Stimulated activated CD8-positive, alpha-beta memory T cell treated with anti-CD3 and anti-CD28 coated beads, Interleukin-4, amount 100 ng/mL, for 1 hour (primary cell): ENCODE measurements at places on chromosomes 2 and 18.

- no peak for DNase-seq
These were observed 87.3 kb downstream of the BABAM2 start for GRCh38 chr2:27977731-27978312.

- DNase-seq = no peak
These were observed 297.1 kb downstream of the AGPS start for GRCh38 chr2:177689623-177690022.

DNA sequence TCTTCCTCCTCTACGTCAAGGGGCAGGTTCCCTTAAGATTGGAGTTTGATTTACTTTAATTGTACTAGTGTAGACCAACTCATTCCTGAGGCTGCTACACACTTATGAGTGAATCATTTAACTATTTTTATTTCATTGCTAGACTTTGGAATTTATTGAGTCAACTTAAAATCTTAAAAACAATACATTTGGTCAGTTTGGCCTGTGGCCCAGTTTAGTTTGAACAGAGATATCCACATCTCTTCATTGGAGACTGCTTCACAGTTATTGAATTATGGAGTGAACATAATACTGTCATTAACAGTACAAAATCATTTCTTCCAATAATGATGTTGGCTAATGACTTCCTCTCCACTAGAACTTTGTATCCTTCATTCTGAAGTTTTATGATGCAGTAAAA lies 34.5 kb upstream of the STPG4 start:
- no peak for DNase-seq

- no peak for DNase-seq
These were observed 39.5 kb upstream of the NOTO start for GRCh38 chr2:73162856-73163391.

- DNase-seq = no peak
These were observed 83.8 kb downstream of the LONRF2 start for GRCh38 chr2:100238471-100238870.

GRCh38 chr2:158539176-158540005 lies 82.6 kb downstream of the PKP4 start:
- no peak for DNase-seq

DNA sequence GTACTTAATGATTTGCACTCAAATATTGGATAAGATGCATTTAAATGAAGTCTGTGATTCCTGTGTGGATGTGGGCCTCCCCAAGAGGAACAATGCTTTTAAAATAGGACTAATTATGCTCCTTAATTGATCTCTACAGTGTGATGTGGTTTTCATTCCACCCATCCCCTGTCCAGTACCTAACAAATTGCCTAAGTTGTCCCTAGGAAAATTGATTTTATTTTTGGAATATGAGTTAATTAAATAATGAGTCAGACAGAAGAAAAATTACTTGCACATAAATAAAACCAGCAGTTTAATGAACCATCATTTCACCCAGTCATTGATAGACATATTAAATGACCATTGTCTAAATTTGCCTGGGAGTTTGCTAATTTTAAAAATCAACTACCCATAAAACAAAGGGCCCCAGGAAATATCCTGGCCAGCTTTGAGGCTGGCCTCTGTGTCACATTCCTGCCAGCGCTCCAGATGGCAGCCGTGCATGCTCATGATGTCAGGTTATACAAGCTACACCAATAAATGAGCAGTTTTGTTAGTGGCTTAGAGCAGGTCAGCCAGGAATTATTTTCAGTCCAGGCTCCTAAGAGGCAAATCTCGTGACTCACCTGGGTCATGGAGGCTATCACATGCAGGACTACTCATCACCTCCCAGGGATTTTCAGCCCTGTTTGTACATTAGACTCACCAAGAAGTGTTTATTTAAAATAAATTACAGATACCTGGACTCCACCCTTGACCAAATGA lies 31.9 kb downstream of the ABHD3 start:
- DNase-seq = no peak

DNA sequence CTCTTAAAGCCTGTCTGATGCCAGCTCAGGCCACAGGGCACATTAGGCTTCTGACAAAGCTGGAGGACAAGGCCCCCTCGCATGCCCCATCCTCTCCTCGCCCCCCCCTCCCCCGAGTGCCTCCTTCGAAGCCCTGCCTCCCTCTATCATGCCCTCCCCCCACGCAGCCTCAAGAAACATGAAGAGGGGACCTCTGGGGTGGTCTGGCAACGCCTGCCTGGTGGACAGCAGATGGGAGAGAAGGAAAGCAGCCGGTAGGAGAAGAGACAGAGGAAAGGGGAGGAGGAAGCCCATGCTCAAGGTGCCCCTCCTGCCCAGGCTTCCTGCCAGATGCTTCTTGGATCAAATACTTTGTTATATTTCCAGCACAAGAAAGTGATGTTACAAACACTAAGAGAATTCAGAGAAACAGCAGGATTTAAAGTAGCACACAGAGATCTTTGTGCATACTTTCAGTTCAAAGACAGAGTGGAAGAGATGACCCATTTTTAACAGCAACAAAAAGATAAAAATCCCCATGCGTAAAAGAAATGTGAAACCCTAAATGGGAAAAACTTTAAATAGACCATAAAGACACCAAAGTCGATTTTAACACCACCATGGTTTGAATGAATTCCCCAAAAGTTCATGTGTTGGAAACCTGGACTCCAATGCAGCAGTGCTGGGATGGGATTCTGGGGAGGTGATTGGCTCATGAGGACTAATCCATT lies 19.0 kb downstream of the BOK start:
- no peak for DNase-seq

DNA sequence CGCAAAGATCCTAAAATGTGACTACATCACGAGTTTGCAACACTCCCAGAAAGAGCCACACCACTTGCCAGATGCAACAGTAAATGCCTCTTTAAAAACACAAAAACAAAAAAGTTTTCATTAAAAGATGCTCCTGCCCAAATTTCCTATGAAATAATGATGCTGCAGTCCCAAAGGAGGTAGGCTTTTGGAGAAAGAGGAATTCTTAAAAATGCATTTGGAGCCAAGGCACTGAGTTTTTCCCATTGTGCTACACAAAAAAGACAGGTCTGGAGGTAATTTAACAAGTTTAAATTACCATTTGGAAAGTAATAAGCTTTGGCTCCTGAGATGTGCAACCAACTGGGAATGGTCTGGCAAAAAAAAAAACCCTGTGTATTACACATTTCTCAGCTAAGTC lies 145.0 kb downstream of the PID1 start:
- no peak for DNase-seq

GRCh38 chr2:44285174-44285573 lies 9.9 kb downstream of the SLC3A1 start:
- DNase-seq = no peak

- no peak for DNase-seq
These were observed 179.0 kb downstream of the BARD1 start for GRCh38 chr2:214630402-214631045.

DNA sequence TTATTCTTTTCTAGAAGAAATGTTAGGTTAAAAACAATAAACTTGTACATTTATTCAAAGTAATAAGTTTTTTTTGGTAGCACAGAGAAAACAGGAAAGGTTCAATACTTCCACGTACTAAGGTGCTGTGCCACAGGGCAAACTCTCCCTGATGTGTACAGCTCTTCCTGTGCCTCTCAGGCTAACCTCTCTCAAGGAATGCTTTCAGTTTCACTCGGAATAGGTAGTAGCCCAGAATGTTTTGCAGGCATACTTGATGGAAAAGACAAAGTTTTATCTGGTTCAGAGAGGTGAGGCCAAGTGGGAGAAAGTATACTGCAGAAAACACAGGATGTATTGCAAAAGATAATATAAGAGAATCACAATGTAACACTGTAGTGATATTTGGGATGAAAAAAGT lies 171.0 kb upstream of the ZFP36L2 start:
- DNase-seq = no peak

GRCh38 chr18:45505497-45506206 lies 109.6 kb upstream of the SLC14A2 start:
- no peak for DNase-seq

DNA sequence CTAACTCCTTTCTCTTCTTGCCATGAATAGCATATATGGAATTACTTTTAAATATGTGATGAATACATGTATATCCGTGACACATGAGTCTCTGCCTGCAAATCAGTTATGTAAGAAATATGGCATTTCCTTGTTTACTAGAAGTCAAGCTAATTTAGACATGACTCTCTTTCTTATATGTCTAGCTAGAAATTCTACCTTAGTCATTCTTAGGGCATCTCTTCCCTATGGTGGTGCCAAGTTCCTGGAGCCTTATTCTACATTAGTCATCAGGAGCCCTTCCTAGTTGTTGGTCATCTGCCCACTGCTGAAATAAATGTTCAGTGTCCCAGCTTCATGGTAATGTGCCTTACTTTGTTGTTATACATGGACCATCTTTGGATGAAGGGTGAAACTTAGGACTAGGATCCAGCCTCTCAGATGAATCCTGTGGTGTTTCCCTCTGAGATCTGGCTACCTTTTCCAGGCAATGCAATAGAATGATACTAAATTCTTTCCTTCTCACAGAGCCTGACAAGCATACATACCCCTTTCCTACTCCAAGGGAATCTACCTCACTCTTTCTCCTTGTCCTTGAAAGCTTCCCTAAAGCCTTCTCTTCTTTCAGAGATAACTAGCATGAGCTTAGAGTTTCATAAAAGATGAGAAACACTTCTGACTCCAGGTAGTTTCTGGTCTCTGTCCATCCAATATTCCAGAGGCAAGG lies 415.3 kb upstream of the VWC2L start:
- no peak for DNase-seq

- no peak for DNase-seq
These were observed 51.4 kb upstream of the ACYP2 start for GRCh38 chr2:54063967-54064535.

DNA sequence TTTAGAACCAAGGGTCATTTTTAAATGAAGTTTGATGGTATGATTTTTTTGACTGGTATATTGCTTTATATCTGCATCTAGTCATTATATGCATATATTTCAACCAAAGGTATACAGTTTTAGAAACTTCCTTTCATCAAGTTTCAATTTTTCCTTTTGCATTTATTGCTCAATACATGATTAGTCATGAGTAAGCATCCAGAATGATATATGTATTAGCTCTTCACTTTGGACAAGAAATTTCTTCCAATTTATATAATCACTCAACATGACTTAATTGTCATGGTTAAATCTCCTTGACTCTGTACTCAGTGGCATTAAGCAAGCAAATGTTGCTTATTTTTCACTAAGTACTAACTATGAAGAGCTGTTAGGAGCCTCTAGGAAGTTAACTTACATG lies 123.6 kb downstream of the PLCL1 start:
- no peak for DNase-seq

DNA sequence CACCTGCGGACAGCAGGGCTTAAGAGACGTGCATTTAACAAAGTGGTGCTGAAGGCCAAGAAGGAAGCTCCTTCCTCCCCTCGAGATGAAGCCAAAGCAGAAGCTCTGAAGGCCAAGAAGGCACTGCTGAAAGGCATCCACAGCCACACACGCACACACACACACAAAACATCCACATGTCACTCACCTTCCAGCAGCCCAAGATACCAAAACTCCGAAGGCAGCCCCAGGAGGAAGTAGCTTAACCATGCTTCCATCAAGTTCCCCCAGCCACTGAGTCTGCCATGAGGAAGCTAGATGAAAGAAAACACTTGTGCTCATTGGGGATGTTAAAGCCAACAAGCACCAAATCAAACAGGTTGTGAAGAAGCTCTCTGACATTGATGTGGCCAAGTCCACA lies 175.7 kb upstream of the POU3F3 start:
- DNase-seq = no peak

GRCh38 chr2:108923019-108923700 lies 65.9 kb downstream of the EDAR start:
- no peak for DNase-seq

GRCh38 chr18:2954869-2955645 lies 57.9 kb downstream of the LPIN2 start:
- DNase-seq = no peak

- no peak for DNase-seq
These were observed 338.4 kb upstream of the SLC39A10 start for GRCh38 chr2:195318440-195319111.

DNA sequence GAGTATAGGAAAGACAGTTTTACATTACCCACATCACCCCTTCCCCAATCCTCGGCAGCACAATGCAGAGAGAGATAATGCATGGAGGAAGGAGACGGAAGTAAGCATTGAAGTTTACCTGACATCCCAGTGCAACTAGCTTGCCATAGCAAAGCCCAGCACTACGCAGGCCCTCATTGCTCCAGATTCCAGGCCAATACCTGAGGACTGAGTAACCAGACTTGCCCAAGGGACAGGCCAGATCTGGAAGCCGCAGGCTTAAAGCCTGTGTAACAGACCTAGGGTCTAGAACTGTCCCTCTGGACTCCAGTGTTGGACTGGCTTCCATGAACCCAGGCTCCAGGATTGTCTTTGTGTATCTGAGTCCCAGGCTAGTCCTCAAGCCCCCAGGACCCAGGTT lies 17.6 kb downstream of the SERPINB4 start:
- DNase-seq = no peak

- no peak for DNase-seq
These were observed 505.8 kb upstream of the TNP1 start for GRCh38 chr2:217365656-217366055.

DNA sequence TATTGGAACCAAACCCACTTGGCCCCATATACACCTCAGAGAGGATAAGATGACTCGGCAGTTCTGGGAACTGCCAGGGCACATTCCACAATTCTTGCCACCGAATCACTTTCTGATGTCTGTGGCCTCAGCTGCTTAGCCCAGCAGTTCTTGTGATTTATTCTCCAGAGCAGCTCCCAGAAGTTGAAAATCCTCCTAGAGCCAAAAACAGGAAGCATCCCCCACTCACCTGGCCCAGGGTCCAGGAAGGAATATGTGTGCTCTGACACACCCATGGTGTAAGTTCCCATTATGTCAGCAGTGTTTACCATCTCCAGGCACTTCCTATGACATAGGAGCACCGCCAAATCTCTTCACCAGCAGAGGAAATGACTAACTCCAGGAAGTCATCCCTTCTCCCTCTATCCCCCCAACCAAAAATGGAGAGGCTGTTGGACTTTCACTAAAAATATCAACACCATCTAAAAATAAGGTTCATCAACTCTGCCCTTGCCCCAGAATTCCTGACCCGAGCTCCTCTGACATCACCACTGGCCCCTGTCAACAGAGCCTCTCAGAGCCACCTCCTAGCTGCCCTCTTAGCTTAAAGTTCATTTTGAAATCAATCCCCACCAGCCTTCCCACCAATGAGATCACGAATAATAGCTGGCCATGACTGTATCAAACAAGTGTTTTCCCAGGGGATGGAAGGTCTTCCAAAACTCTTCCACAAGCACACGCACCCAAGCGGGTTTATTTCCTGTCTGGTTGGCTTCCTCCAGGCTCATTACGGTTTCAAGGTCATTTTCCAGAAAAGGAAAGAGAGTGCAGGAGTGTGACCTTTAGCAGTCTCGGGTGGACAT lies 223.1 kb upstream of the PARD3B start:
- no peak for DNase-seq
